ENCODE measurements at places on chromosomes 13 and 19.

DNA sequence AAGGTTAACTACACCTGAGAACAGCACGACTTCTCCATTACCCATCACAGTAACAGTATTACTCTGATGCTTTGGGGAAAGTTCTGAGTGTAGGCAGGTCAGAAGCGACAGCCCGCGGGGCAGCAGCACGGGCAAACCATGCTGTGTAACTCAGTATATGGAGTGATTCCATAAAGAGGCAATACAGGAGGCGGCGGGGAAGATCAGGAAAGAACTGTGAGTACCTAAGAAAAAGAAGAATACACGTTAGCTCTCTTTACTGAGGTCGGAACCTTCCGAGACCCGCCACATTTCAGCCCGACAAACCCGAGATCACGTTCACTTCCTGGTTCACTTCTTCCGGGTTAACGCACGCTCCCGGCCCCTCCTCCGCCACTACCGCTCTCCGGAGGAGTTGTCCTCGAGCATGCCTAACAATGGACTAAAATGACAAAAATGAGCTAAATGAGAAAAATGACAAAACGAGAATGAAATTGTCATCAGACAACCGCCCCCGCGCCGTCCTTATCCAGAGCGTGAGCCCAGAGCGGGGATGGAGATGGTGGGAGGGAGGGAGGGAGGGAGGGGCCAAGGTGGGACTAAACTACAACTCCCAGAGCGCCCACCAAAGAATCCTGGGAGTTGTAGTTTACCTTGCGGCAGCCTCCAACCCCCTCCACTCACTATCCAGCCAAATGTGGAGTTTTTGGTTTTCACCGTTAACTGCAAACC, at the start of gene MTRF1:
MTRF1 (minus strand) TSS at position 316 of the 711 bp plus-strand sequence. CDS start 2,669 bp downstream, outside the sequence.
- peak; percentile 76 for DNase-seq

GRCh38 chr19:10227026-10227971, 3.8 kb downstream of the S1PR2 start:
- DNase-seq = no peak

- DNase-seq = peak; percentile 73
These were observed 831 bp downstream of the PGPEP1 start for GRCh38 chr19:18340990-18341868.

- DNase-seq = no peak
These were observed 78.5 kb downstream of the TUBA3C start for GRCh38 chr13:19103140-19103539.
